ENCODE measurements at places on chromosomes 12 and 14. TPM values are rescaled to one million over a fixed set of nuclear protein-coding genes. Genes with fewer than 3 reads are reported as not detected.

GRCh38 chr14:95885866-95886265 is 9.2 kb downstream of the TUNAR start:
- no peak for DNase-seq

DNA sequence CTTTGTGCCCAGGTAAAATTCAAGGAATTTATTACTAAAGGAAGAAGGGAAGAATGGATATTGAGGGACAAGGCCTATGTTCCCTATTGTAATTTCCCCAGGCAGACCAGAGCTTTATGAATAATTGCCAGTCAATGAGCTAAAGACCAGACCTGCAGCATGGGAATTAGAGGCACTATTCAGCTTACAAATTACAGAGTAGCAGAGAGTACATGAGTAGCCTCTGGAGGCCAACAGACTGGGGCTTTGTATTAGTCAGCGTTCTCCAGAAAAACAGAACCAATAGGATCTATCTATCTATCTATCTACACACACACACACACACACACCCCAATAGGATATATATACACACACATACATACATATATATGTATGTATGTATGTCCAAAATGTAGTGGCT is 120.0 kb upstream of the RPH3A start:
- no peak for DNase-seq

DNA sequence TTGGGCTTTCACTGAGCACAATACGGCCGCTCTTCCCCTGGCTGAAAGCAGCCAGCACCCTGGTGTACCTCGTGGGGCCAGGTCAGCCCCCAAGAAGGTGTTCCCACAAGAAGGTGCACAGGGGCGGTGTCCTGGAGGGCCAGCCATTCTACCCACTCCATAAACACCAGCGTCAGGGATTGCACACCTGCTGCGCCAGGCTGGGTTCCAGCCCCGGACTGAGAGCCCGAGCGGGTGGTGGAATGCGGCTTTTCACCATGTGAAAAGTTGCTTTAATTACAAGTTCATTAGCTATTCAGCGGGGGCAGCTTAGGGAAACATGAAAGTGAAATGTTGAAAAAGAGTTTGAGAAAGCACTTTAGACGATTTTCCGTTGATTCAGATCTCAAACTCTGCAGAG is 17.5 kb upstream of the MMP17 start:
- DNase-seq: no peak

GRCh38 chr14:61577506-61577931 is 117.8 kb upstream of the HIF1A start:
- DNase-seq: no peak

DNA sequence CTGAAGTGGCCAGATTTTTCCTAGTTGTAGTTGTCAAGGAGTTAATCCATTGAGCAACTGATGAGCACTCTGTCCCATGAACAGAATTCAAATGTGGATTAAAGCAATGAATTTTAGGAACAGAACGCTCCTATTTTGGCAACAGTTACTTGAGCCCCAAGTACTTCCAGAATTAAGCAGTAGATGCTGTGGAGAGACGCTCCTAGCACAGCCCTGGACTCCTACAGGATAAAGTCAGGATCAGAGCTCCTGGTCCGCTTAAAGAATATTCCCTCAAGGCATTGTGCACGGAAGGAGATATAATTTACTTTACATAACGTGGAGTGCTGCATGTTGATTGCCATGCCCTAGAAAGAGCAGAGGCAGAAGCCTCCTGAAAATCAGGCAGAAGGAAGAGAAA is 53.4 kb downstream of the FLRT2 start:
- no peak for DNase-seq

- no peak for DNase-seq
Observed at GRCh38 chr14:104116756-104117340, 21.5 kb upstream of the KIF26A start.

- no peak for DNase-seq
Observed at GRCh38 chr12:50661300-50662115, 102.4 kb upstream of the ATF1 start.

DNA sequence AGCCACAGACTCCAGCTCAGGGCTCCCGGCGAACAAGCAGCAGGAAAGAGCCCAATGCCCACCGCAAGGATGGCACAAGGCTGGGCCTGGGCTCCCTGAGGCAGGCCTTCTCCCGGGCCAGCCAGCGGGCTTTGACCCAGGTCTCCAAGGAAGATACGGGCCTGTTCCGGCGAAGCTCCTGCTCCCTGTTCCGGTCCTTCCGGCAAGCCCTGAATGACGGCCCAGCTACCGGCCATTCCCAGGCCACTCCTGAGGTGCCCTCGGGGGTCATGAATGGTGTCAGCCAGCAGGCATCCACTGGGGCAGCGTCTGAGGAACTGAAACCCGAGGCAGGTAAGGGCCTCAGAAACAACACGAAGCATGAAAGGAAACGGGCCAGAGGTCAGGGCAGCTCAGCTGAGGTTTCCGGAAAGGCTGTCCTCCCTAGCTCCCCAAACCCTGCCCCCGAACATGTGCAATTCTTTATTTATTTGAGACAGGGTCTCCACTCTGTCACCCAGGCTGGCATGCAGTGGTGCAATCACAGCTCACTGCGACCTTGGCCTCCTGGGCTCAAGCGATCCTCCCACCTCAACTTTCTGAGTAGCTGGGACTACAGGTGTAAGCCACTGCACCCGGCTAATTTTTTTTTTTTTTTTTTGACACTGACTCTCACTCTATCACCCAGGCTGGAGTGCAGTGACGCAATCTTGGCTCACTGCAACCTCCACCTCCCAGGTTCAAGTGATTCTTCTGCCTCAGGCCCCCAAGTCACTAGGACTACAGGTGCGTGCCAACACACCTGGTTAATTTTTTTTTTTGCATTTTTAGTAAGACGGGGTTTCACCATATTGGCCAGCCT is 6.0 kb downstream of the EXOC3L4 start:
- no peak for DNase-seq

DNA sequence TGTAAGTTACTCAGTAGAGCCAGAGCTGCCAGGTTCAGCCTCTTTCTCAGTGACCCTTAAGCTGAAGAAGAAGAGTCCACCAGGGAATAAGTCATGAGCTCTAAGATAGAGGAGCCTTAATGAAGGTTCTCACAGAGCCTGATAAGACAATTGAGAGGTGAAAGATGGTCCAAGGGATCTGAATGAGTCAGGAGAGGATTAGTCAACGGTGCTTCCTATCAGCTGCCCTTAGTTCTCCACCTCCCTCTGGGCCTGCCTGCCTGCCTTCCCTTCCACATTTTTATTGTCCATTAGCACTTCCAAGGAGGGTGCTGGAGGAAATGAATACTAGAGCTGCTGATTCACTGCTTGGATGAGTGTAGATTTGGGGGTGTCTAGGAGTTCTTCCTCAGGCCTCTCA is 161.7 kb upstream of the RMST start:
- no peak for DNase-seq

DNA sequence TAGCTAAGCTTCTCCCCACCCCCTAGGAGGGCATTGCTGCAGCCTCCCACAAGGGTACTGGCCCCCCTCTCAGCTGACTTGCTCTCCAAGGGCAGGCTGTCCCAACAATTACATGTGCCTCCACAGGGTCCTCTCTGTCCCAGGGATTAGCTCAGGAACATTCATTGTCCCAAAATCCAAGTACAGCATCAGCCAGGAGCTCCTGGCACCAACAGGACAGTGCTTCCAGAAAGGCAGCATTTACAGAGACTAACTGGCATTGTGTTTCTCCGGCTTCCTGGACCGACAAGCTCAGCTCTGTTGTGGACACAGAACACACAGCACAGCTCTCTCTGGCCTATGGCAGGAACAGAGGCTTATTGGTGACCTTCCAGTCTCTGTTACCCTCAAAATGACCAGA is 21.7 kb downstream of the ABCD4 start:
- no peak for DNase-seq

- no peak for DNase-seq
Observed at GRCh38 chr12:38163442-38163801, 153.2 kb upstream of the ALG10B start.

GRCh38 chr14:32443890-32444661 is 115.0 kb downstream of the AKAP6 start:
- no peak for DNase-seq

GRCh38 chr14:69996216-69996615 is 117.0 kb downstream of the SMOC1 start:
- no peak for DNase-seq

DNA sequence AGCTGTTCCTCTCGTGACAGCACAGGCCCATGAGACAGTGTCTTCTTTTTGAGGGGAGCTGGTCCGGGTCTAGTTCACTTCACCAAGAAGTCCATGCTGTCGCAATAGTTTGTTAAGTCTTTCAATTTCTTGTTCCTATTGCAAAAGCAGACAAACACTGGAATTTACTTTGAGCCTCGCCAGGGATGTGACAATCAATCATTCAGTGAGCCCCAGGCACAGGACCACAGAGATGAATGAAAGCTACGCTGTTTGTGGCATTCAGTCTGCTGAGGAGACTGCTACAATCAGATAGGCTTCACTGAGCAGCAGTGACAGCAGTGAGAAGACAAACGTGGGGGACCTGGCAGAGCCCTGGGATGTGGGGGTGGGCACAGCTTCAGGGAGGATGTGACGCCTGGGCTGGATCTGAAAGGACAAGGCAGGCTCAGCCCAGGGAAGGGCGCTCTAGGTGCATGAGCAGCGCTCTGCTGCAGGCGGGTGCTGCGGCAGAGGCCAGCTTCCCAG is 35.5 kb downstream of the TCTN1 start:
- DNase-seq: no peak

- DNase-seq: no peak
Observed at GRCh38 chr12:202081-202731, 11.8 kb downstream of the SLC6A12 start.

DNA sequence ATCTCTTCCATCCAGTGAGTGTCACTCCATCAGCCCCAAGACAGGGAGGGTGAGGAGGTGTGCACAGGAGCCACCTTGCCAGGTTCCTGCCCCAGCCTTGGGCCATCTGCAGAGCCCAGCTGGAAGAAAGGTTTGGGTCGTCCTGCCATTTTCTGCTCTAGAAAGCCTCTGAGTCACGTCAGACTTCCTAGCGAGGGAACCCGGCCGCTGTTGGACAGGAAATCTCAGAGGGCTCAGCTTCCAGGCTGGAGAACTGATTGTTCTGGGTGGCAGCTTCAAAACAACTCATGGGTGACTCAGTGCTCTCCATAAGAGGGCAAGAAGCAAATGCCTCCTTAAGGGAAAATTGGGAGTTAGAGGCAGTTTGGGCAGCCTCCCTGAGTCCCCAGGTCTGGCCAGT is 16.6 kb downstream of the HIP1R start:
- no peak for DNase-seq

GRCh38 chr14:93765970-93766369 is 22.3 kb downstream of the PRIMA1 start:
- no peak for DNase-seq

GRCh38 chr12:114414031-114414865 is 8.3 kb upstream of the TBX5 start:
- no peak for DNase-seq

DNA sequence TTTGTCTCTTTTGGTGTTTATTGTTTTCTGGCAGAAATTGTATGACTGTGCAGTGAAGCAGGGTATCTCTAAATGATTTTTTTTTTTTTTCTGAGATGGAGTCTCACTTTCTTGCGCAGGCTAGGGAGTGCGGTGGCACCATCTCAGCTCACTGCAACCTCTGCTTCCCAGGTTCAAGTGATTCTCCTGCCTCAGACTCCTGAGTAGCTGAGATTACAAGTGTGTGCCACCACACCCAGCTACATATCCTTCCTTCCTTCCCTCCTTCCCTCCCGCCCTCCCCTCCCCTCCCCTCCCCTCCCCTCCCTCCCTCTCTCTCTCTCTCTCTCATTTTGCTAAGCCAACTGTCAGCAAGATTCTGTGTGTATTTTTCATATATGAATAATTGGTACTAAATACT is 94.4 kb downstream of the PPHLN1 start:
- DNase-seq: no peak

PRICKLE1 gene
- total RNA-seq: 59.7 TPM

GRIP1 gene
- 9.8 TPM for total RNA-seq

GLT8D2 gene
- 101 TPM for total RNA-seq

ANO4 gene
- total RNA-seq: 3.5 TPM

LIN7A gene
- 31.2 TPM for total RNA-seq

SYNJ2BP gene
- total RNA-seq: 45.9 TPM

FSCB gene
- 0.90 TPM for total RNA-seq

PPP4R4 gene
- 0.37 TPM for total RNA-seq

P3H3 gene
- total RNA-seq: 40.1 TPM

RFC5 gene
- total RNA-seq: 23.3 TPM

Measured in urinary bladder (tissue), 4 donors.